ENCODE measurements at places on chromosomes 7 and 10.
A peak's percentile ranks its signal among the peaks of the same experiment; 100 is the strongest.

GRCh38 chr10:119270762-119271366, 63.5 kb downstream of the GRK5 start:
- peak; percentile 51 for DNase-seq

DNA sequence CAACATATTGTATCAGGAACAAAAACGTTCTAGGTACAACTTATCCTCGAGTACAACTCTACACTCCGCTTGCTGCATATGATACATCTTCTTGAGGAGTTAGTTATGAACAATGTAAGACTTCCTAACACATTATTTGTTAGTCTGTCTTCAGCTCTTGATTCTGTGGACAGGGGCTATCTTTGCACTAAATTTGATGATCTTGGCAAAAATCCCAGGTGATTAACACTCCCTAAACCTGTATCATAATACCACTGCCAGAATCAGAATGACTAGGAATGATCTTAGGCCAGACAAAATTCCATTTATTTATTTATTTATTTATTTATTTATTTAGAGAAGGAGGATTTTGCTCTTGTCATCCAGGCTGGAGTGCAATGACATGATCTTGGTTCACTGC, 108.7 kb upstream of the AUTS2 start:
- DNase-seq = no peak

DNA sequence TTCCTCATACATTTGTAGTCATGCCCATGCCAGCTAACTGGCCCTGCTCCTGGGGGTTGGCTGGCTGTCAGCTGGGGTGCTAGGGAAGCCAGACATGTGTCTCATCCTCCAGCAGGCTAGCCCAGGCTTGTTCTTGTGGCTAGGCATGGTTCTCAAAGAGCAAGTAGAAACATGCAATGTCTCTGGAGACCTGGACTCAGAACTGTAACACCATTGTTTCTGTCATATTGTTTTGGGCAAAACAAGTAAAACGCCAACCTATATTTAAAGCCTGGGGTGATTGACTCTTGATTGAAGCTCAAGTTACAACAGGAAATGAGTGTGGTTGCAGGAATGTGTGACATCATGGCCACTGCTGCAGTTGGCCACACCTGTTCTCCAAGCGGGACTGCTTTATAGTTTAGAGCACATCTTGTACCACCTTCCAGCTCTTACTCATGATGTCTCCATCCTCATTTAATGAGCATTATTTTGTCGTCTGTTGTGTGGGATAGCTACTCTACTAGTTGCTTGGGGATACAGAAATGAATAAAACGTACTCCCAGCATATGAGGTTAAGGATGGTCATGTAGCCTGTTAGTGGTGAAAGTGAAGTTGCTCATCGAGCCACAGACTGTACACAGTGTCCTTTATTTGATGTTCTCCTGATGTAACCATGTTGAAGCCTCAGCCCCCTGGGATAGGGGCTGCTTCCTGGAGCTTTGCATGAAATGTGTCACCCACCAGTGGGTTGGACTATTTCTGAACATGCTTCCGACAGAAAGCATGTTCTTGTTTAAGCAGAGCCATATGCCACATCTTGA, 168.4 kb downstream of the SORCS3 start:
- DNase-seq = peak; percentile 47

DNA sequence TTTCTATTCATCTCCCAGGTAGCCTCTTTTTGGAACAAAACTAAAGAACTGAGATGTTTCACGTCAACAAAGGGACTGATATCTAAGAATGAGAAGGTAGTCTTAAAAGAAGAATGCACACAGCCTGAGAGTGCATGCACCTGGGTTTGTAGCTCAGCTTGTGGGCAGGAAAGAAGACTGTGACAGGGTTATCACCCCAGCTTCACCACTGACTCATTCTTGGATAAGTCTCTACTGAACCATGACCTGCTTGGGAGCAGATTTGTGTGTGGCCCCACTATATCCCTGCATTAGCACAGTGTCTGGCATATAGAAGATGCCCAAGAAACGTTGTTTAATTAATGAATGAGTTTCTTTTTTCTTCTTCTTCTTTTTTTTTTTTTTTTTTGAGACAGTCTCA, 187.5 kb downstream of the GPAM start:
- peak; percentile 39 for DNase-seq

GRCh38 chr10:132001238-132001972, 19.7 kb upstream of the BNIP3 start:
- DNase-seq = no peak

DNA sequence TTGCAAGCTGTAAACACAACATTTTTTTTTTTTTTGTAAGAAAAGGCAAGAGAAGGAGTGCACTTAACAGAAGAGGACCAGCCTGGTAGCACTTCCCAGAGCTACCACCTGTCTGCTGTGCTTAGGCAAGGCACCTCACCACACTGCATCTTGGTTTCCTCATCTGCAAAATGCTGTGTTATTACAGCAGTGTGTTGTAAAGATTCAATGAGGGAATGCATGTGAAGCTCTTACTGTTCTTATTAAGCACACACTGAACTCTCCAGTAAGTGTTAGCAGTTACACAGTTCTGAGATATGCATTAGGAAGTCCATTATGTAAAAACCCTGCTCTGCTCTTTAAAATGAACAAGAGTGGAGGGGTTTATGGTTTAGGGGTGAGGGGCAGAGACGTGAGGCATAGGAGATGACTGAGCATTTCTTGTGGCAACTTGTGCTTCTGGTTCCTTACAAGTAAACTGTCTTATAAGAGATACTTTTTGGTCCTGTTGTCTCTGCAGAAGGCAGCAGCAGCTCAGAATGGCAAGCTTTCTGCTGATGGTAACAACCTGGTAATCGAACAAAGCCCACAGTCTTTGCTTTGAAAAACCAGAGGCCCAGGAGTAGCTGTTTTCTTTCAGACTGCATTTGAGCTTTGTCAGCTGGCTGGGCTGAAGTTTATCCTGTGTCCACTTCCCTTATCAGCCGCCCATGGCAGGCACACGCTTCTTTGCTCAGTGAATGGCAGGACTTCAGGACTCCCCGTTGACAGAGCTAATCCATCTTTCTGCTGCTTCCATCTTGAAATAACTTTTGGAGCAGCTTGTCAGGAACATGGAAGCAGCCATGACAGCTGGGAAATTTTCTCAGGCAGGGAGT, 98.8 kb upstream of the BMPER start:
- DNase-seq = no peak

- no peak for DNase-seq
Observed at GRCh38 chr10:32161586-32161985, 105.4 kb upstream of the KIF5B start.

DNA sequence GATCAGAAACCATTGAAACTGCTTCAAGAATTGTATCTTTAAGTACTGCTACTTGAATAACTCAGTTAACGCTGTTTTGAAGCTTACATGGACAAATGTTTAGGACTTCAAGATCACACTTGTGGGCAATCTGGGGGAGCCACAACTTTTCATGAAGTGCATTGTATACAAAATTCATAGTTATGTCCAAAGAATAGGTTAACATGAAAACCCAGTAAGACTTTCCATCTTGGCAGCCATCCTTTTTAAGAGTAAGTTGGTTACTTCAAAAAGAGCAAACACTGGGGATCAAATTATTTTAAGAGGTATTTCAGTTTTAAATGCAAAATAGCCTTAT, 14.7 kb downstream of the HNRNPA2B1 start:
- no peak for DNase-seq

GRCh38 chr7:46723003-46723402, 801.9 kb upstream of the IGFBP3 start:
- DNase-seq = no peak

Data from GM12864 (cell line).